ENCODE measurements at places on chromosomes 11 and 22. TPM values are rescaled to one million over a fixed set of nuclear protein-coding genes. Genes with fewer than 3 reads are reported as not detected.

- DNase-seq: no peak
These were observed 5.8 kb downstream of the SELENOO start for GRCh38 chr22:50206599-50206998.

- no peak for DNase-seq
These were observed 1.8 kb downstream of the LDHAL6A start for GRCh38 chr11:18457450-18457849.

DNA sequence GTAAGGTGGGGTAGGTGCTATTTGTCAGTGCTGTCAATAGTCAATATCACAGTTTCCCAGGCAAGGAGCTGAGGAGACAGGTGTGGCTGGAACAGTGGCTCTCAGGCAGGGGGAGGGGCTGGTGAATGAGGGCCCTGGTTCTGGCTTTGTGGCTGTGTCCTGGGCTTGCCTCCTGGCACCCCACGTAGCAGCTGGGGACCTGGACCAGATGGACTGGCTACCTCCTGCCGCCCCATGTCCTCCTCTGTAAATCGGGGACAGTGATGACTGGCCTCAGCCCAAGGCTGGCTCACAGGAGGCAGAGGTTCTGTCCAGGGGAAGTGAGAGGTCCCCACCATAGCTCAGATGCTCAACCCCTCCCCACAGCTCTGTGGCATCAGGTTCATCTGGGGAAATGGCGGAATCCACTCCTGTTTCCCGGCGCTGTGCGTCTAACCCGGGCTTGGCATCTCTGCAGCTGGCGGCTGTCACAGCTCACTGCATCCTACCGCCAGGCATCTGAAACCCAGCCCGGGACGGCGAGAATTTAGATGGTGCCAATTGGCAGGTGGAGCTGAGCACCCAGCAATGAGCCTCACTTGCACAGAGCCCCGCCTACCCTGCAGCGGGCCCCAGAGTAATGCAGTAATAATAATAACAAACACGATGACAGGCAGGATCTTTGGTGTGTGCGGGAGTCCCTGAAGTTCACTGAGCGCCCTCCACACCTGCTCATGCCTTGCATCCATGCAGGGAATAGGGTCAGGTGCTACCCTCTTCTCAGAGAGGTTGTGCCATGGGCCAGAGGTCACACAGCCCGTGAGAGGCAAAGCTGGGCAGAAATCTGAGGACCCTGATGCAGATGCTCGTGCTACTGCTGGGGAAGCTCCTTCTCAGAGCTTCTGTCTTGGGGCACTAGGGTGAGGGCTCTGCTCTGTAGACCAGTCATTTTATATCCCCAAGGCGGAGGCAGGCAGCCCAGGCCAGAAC, 27.8 kb upstream of the SHISAL1 start:
- no peak for DNase-seq

The OR56B1 gene
- not detected for polyA plus RNA-seq

The SMC1B gene
- 0.17 TPM for polyA plus RNA-seq

DNA sequence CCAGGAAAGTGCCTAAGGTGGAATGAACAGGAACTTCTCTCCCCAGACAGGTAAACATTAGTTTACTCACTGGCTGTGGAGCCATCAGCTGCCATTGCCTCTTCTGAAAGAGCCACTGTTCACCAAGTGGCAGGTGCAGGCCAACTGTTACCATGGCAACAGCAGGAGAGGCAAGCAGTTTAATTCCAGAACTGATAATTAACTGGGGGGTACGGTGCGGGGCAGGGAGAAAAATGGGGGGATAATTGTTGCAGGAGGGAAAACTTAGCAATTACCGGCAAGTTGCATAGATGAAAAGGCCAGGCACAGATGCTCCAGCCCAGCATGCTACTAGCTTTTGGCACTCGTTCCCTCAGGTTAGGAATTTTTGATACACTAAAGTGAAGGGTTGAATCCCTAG, 85.1 kb downstream of the TRIM44 start:
- DNase-seq: no peak

DNA sequence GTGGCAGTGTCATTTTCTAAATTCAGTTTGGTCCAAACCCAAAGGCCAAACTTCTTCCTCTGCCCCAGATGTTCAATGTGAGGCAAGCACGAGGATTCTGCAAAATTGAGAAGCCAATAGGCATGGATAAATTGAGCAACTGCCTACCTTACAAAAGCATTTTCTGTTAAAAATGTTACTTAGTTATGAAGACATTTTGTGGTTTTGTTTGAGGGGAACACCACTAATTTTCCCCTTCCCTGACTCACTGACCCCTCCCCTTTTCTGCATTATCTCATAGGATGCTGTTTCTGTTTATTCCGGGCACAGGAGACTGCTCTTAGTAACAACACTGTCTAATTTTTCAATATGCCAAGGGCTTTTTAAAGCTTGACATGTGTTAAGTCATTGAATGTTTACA, 462.8 kb downstream of the INSC start:
- no peak for DNase-seq

GRCh38 chr11:123292647-123293046, 97.6 kb upstream of the CLMP start:
- DNase-seq: no peak

- DNase-seq: no peak
These were observed 160.5 kb upstream of the GRK3 start for GRCh38 chr22:25403811-25404471.

The GSTT2 gene
- 4.8 TPM for polyA plus RNA-seq

GRCh38 chr11:25319127-25319526, 822.3 kb downstream of the LUZP2 start:
- no peak for DNase-seq

The HPX gene
- 4.4 TPM for polyA plus RNA-seq

- DNase-seq: no peak
These were observed 17.0 kb downstream of the THY1 start for GRCh38 chr11:119406005-119406404.

The TEX54 gene
- 0.33 TPM for polyA plus RNA-seq

The YPEL1 gene
- 18.1 TPM for polyA plus RNA-seq

GRCh38 chr11:57787920-57788702, 26.5 kb downstream of the CTNND1 start:
- no peak for DNase-seq

- no peak for DNase-seq
These were observed 54.6 kb upstream of the SC5D start for GRCh38 chr11:121237686-121238658.

DNA sequence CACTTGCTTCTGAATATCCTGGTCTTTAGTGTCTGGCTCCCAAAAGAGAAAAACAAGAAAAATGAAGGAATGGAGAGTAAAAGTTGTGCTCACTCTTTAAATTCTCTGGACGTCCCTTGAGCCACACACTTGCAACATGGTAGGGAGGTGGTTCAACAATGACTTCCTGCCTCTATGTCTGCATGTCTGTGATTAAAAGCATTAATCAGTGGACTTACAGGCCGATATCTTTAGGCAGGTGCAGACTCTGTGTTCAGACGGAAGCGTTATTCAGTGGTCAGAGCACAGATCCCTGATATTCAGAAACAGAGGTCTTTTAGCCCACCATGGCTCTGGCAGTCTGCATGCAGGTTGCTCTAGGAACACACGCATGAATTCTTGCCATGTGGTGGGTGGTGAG, 1920.0 kb upstream of the RAG2 start:
- DNase-seq: no peak

The GGT5 gene
- polyA plus RNA-seq: 17.3 TPM

The DBX1 gene
- not detected for polyA plus RNA-seq

DNA sequence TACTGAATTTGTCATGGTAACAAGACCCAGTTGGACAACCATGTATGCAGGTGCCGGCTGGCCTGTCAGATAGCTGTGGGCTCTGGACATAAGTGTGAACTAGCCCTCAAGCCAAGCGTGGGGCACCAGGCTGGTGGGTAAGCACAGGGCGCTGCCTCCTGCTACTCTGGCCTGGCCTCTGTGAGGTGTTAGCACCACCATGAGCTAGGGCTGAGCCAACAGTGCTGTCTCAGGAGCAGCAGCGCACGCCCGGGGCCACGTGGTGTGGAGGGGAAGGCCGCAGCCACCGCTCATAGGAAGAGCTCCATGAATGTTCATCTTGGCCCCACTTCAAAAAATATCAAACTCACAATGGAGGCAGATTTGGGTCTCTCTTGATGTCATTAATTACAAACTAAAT, 35.3 kb upstream of the GNB1L start:
- no peak for DNase-seq

- no peak for DNase-seq
These were observed 56.6 kb downstream of the CSNK2A3 start for GRCh38 chr11:11296434-11296833.

DNA sequence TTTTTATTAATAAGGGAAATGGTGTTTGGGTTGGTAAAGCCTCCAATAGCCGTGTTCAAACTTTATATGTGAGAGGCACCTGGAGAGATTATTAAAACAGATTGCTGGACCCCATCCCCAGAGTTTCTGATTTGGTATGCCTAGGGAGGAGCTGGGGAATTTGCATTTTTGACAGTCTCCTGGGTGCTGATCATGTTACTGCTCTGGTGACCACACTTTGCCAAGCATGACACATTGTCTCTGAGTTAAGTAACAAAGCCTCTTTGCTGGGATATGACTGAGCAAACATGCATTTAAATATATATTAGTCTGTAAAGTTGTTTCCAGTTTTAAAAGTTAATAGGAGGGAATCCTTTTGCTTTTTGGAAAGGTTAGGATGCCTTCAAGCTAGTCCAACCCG, 140.4 kb downstream of the NAV2 start:
- DNase-seq: no peak

- DNase-seq: no peak
These were observed 107.8 kb downstream of the SYN3 start for GRCh38 chr22:32950366-32950765.

GRCh38 chr11:116596346-116597260, 176.2 kb downstream of the BUD13 start:
- no peak for DNase-seq

The POU2AF1 gene
- polyA plus RNA-seq: 1.5 TPM

The RAB39A gene
- polyA plus RNA-seq: 0.48 TPM

DNA sequence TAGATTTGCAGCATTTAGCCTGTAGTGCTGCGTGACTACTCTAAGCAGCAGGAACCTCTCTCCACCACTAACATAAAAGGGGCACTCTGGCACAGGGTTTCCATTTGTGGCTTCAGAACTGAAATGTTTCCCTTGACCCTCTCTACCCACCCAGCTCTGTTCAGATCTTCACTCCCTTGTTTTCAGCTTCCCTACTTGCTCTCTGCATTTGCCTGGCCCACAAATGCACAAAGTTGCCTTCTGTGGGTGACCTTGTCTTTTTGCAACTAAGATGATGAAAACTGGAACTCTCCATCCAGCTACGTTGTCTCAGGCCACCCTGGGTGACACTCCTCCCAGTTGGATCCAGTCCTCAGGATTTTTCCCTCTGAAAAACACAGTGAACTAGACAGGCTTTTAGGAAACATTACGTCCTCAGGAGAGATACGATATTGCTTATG, 19.8 kb upstream of the PSMA1 start:
- DNase-seq: no peak

The SYT9 gene
- 4.8 TPM for polyA plus RNA-seq

The IGLL1 gene
- polyA plus RNA-seq: 0.51 TPM

GRCh38 chr11:64833198-64833502, 11.3 kb downstream of the CDC42BPG start:
- no peak for DNase-seq

The GRIK4 gene
- 0.97 TPM for polyA plus RNA-seq

- DNase-seq: no peak
These were observed 1818.1 kb upstream of the RAG2 start for GRCh38 chr11:38416141-38416540.

The RAG1 gene
- polyA plus RNA-seq: 2.4 TPM

DNA sequence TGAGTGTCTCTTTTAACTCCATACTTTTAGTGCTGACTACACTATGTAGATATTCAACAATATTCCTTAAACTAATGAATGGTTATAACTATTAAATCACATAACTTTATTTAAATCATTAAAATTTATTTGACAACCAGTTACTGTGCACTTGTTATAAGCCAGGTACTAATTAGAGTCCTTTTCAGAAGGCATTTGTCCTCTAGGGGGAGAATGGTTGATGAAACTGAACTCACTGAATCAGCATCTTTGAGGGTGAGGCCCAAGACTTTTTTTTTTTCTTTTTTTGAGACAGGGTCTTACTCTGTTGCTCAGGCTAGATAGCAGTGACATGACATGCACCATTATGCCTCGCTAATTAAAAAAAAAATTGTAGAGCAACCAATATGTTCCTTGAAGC, 515.6 kb upstream of the CCDC90B start:
- DNase-seq: no peak

The NEAT1 gene
- 71.3 TPM for polyA plus RNA-seq

- no peak for DNase-seq
These were observed 3922.5 kb upstream of the OR11H1 start for GRCh38 chr22:11605468-11605981.

DNA sequence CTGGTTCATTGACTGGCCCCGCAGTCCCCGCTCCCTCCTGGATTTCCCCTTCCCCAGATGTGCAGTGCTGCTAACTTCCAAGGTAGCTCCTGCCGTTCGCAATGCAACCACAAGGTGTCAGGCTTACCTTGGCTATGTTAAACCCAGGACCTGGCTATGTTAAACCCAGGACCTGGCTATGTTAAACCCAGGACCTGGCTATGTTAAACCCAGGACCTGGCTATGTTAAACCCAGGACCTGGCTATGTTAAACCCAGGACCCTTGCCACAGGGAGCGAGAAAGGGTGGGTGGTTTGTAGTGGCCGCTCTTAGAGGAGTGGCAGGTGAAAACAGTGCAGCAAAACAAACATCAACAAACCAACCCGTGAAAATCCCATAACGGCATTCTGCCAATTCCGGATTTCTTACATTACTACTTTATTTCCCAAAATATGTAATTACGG, 2.9 kb upstream of the ADAMTS8 start:
- DNase-seq: no peak

DNA sequence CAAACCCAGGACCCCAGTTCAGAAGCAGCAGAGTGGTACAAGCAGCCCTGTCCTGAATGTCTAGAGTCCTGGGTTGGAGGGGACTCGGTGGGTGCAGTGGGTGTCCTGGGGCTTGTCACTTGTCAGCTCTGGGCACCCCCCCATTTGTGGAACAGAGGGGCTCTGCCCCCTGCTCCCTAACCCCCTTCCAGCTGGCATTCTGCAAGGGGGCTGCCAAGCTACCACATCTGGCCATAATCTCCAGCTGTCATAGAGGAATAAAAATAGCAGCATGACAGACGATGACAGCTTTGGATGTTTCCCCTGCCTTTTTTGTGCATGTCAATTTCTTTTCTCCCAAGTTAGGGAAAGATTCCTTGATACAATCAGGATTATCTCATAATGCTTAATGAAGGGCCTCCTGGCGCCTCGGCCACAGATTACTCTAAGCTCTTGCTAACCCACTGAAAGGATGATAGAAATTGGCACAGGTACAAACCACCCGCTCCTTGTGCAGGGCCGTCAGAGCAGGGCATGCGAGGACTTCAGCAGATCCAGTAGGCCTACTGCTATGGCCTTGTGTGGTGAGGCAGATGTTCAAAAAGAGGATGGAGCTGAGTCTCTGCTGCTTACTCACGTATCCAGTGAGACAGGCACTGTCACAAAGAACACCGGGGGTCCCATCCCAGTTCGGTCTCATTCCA, 83.0 kb downstream of the ISX start:
- DNase-seq: no peak

The CNTF gene
- 1.8 TPM for polyA plus RNA-seq

The TMEM126A gene
- 34.8 TPM for polyA plus RNA-seq

DNA sequence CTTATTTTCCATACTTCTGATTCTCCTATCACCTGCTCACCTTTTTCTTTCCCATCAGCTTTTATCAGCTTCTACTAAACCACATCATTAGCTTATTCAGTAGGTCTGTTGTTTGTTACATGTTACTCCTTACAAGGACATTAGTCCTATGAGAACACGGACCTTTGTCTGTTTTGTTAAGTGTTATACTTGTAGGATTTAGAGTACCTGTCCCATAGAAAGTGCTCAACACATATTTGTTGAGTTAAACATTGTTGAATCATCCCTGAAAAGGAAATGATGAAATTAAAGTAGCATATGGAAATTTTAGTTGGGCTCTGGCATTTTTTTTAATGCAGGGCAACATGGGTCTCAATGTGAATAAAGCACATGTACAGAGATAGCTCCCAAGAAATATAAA, 222.1 kb upstream of the CARD18 start:
- DNase-seq: no peak
